ENCODE measurements at places on chromosomes 6 and 20.

DNA sequence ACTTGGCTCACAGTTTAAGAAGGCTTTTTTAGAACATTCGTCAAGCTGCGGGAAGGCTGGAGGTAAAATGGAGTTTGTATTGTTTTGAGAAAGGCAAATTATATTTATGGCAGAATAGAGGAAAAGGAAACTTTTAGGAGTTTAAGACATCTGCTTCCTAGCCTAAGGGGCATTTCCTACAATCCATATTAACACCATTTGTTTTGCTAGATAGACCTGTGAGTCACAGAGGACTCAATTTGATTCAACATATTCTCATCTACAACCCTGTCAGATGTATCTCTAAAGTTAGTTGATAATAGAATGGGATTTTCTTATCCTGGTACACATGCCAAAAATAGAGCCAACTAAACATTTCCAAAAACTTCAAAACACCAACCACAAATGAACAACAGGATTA is 35.0 kb downstream of the RCAN2 start:
- no peak for DNase-seq

DNA sequence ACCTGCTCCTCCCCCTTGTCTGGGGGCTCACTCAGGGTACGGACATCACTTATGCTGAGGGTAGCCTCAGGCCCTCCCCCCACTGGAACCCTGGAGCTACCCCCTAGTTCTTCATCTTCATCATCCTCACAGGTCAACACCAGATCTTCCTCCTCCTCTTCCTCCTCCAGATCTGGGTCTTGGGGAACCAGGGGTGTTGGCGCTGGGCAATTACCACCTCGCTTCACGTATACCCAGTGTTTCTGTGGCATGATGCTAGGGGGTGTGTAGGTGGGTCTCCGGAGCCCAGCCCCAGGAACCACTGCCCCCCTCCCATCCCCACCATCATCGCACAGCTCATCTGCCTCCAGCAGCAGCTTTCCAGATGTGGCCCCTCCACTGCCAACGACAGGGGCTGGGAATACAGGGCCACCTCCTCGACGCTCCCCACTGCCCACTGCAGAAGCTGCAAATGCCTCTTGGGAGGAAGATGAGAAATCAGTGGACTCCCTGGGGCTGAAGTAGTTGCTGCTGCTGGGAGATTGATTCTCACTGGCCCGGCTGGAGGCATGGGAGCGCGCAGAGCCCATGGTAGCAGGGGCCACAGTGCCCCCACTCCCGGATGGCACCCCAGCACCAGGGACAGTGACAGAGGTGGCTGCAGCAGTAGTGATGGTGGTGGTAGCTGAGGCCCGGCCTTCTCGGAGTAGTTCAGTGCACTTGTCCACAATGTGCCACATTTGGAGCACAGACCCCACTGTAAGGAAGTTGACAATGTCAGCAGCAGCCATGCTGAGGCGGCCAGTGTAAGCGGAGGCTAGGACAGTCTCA is 1.5 kb downstream of the ZBTB22 start:
- no peak for DNase-seq

- DNase-seq: no peak
These were observed 98.7 kb downstream of the ERMARD start for GRCh38 chr6:169850154-169850553.

DNA sequence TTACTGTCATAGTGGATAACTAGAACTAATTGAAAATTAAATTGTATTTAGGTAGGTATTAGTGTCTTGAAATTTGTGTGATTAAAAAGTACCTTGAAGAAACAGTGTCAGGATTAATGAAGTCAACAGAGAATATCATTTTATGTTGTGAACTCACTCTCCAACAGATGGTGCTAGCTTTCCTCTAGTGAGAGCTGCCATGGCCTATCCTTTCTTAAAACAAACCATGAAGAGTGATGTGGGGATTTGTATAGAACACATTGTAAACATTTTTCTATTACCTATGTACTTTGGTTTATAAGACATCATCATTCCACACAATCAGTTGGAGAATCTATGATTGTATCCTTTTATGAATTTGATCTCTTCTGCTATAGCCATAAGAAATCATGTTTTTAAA is 4.8 kb upstream of the SRSF12 start:
- DNase-seq: no peak

DNA sequence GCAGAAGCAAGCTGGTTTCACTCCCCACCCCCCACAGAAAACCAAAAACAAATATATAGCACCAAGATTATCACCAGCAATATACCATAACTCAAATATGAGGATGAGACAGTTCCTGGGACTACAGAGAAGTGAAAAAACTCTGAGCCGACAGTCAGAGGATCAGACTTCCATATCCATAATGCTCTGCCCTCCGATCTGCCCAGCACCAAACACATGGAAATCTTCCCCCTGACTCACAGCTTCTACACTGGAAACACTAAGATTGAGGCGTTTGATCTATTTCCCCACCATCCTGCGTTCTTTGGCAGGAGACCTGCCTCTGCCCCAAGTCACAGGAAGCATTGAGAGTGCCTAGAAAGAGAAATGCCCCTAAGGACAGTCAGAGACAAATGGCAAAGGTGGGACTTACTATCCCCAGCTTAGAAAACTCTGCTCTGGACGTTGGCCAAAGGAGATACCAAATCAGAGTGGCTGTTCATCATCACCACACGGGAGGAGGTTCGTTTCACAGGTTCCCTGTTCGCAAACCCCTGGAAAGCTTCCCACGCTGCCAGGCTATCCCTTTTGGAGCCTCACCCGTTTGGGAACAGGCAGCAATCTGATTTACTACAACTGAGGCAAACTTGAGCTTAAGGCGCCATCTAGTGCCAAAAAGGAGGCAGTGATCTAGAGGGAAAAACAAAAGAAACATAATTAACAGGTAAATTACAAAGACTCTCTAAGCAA is 48.7 kb upstream of the SRSF6 start:
- DNase-seq: no peak

GRCh38 chr6:168581236-168581635 is 140.3 kb downstream of the SMOC2 start:
- DNase-seq: no peak

All from activated naive CD4-positive, alpha-beta T cell treated with anti-CD3 and anti-CD28 coated beads, Interleukin-2, amount 50 U/mL, for 16 hours (primary cell).